ENCODE measurements at places on chromosomes 12 and 14.

GRCh38 chr12:30026621-30027234 is 243.0 kb upstream of the TMTC1 start:
- DNase-seq: peak; percentile 41

DNA sequence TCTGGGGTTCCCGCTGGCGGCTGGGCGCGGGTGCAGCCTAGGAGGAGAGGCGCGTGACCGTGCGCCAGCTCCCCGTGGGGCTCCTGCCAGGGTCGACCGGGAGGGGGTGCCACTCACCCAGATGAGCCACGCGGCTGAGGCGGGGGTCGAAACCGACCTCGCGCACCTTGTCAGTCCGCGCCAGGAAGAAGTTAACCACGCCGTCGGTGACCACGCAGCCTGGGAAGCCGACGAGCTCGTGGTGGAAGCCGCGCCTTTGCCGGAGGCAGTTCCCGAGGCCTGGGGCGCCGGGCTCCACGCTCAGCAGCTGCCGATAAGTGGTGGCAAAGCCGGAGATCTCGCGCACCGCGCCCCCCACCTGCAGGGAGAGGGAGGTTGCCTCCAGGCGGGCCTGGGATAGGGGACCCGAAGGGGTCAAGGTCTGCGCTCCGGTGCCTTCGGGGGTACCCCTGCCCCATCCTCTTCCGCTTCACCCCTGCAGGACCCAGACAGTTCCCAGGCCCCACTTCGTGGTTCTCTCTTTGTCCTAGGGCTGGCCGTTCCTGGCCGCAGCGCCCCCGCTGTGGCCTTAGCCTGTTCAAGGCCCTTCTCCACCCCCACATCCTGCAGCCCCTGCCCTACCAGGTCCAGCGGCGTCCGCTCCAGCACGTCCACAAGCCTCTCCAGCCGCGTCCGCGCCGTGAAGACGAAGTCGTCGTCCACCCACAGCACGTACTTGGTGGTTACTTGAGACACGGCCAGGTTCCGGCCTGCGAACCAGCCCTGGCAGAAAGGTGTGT is 5.3 kb downstream of the B4GALNT1 start:
- DNase-seq: no peak

DNA sequence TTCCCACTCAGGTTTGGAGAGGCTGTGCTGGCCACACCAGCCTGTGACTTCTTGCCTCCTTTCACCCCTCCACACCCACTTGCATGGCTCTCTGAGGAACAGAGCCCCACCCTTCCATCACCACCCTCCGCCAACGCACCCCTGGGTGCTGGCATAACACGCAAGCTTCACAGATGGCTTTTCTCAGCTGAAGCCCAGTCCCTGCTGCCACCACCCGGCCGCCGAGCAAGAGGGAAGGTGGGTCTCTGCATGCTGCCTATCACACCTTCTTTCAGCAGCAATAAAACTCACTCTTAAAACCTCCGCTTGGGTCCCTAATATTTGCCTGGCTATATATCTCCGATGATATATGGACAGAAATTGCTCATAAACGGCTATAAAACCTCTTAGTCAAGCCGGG is 41.6 kb downstream of the SMUG1 start:
- no peak for DNase-seq

DNA sequence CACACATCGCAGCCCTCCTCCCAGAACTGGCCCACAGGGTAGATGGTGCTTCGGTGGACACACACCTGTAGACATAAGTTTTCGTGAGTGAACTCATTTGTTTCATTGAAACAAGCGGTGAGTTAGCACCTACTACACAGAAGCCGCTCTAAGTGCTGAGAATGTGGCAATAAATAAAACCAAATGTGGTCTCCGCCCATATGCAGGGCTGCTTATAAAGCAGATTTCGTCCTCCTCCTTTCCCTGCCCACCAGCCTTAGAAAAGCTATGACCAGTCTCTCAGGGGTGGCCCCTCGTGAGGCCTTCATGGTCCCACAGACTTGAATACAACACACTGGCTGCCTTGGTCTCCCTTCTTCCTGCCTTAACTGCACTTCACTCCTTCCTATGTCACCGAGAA is 31.1 kb upstream of the ANO2 start:
- no peak for DNase-seq
